Left ventricle myocardium inferior (tissue), 1 donor: ENCODE measurements at places on chromosomes 2 and 18. TPM values are rescaled to one million over a fixed set of nuclear protein-coding genes. Genes with fewer than 3 reads are reported as not detected.
A peak's percentile ranks its signal among the peaks of the same experiment; 100 is the strongest.

- no peak for DNase-seq
Measured at GRCh38 chr2:128593518-128593878, 274.8 kb upstream of the HS6ST1 start.

DNA sequence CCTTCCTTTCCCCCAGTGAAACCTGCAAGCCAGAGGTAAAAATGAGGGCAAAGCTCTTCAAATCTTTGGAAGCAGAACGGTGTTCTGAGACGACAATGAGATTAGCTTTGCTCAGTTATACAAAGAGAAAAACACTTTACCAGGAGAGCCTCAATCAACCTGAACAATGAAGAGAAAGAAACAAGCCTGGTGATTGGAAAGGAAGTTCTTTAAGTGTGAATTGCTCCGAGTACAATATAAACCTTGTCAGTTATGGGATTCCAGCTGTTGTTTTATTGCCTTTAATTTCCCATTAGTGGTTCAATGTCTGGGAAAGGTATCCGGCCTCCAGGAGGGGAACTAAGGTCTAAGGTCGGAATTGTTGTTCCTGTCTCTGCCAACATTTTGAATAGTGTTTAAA, 901.6 kb downstream of the EPHA4 start:
- DNase-seq: no peak

- no peak for DNase-seq
Measured at GRCh38 chr2:70965506-70965905, 12.9 kb upstream of the ANKRD53 start.

DNA sequence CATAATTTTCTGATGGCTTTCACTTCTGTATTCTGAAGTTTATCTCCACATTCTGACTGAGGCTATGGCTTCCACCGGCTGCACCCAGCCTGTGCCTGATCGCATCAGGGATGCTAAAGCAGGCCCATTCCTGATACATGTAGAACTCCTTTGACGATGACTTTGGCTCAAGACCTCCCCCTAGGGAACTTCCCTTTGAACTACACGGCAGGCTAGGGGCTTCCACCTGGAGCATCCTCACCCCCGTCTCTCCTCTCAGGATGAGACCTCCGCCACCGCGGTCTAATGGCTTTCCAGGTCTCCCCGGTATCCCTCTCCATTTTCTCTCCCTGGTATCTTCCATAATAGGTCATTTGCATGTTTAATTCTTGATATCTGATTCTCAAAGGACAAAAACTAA, 214.9 kb upstream of the CHST9 start:
- DNase-seq: no peak

Gene NTSR2
- total RNA-seq: not detected

Gene WDFY1
- 12.6 TPM for total RNA-seq

DNA sequence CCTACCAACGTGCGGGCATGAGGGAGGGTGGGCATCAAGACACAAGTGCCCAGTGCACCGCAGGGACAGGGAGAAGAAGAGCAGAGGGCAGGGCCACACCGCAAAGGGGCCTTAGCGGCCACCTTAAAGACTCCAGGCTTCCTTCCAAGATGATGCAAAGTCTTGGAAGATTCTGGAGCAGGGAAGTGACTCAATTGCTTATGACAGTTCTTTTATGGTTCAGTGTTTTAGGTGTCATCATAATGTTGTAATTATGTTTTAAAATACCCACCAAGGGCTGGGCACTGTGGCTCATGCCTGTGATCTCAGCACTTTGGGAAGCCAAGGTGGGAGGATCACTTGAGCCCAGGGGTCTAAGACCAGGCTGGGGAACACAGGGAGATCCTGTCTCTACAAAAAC, 44.5 kb upstream of the SEMA4C start:
- no peak for DNase-seq

Gene CYB5A
- 105 TPM for total RNA-seq

DNA sequence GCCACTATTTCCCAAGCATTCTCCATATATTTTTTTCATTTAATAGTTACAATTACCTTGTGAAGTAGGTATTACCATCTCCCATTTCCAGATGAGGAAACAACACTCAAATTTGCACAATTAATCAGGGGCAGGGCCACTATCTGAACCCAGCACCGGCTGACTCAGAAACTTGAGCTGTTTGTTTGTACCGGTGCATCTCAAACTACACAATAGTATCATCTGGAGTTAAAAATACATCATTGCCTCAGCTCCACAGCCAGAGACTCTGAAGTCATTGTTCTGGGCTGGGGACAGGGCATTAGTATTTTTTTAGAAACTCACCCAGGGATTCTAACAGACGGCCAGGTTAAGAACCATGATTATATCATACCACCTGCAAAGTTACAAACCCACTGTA, 55.9 kb downstream of the CDCA7 start:
- DNase-seq: no peak

DNA sequence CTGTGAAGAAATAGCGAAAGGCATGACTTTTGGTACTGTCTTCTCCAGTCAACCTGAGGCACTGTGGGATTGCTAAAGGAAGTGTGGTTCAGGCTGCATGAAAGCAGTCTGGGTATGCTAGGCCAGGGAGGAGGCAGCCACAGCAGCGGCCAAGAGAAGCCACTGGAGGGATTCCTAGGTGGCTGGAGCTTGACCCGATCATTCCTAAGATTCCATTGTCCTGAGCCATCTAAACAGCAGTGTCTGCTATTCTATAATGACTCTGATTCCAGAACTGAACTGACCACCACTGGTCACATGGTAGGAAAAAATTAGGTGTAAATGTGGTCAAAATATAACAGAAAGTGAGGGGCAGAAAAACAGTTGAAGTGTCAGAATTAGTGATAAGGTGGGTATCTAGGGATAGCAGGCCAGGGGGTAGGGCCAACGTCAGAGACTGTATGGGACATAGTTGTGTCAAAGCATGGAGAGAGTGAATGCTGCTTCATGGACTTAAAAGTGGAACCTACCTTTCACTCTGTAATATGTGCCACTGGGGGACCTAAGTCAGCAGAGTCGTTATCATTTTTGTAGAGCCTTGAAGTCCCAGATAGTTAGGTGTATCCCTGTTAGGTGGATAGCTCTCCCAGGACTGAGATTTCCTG, 204.6 kb downstream of the CTNNA2 start:
- no peak for DNase-seq

- DNase-seq: no peak
Measured at GRCh38 chr2:121084130-121084680, 200.8 kb downstream of the TFCP2L1 start.

Gene EDAR
- 0.33 TPM for total RNA-seq

Gene TUBB8B
- not detected for total RNA-seq

- no peak for DNase-seq
Measured at GRCh38 chr2:106997204-106997603, 111.2 kb upstream of the ST6GAL2 start.

GRCh38 chr2:1818811-1819210, 74.5 kb upstream of the PXDN start:
- no peak for DNase-seq

GRCh38 chr2:79620679-79621078, 107.8 kb downstream of the CTNNA2 start:
- no peak for DNase-seq

DNA sequence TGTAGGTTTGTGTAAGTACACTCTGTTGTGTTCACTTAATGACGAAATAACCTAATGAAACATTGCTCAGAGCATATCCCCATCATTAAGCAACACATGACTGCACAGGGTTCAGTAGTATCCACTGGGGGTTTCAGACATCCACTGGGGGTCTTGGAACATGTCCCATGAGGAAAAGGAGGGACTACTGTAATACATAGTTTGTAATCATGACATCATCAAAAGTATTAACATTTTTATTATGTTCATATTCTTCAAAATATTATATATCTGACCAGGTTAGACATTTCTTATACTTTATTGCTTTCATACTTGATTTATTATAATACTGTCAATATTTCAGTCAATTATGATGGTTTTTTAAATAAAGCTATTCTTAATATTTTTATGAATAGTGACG, 54.4 kb upstream of the EMILIN2 start:
- no peak for DNase-seq

Gene ALKAL2
- total RNA-seq: 1.1 TPM

Gene OTOS
- not detected for total RNA-seq

- no peak for DNase-seq
Measured at GRCh38 chr2:38259311-38259710, 117.8 kb downstream of the ATL2 start.

- DNase-seq: no peak
Measured at GRCh38 chr2:21452263-21452662, 328.5 kb downstream of the TDRD15 start.

DNA sequence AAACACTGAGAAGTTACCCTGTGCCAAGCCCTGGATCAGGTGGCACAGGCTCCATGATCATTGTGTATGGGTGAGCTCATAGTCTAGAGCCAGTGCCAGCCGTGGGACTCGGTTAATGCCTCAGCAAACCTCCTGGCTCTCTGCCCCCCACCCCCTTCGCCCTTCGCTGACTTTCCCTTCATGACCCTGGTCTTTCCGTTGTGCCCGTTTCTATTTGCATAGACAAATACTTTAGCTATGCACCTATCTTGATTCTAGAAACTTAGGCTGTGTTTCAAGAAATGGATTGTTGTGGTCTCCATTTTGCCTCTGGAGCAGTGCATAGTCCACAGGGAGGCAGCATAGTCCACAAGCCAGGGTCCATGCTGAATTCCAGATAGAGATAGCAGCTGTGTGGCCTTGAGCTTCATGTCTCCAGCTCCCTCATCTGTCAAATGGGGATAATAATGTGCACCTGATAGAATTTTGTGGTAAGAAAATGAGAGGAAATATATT, 44.8 kb upstream of the KDM3A start:
- no peak for DNase-seq

DNA sequence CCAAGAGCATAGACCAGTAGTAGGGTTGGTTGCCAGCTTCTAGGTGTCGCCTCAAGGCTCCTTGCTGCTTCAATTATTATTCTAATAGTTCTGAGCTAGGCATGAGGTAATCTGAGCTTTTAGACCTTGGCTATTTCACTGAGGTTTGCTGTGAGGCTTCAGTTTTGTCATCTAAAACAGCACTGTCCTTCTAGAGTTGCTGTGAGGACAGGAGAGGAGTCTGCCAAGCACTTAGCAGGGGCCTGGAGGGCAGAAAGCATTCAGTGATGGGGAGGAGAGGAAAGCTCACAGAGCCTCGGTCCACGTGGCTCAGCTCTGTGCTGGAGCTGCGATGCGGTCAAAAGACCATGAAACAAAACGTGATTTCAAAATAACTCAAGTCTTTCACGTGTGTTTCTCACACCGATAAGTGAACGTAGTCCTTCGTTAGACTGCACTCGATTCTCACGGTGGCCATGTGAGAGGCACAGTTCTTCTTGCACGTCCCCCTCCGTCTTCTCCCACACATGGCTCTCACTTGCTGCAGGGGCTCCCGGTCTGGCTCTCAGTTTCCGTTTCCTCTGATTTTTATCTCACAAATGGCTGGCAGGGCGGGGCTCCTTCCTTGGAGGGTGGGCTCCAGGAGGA, 113.7 kb downstream of the B3GNT2 start:
- DNase-seq: no peak

Gene CENPA
- total RNA-seq: 2.5 TPM

Gene EPHA4
- 40.6 TPM for total RNA-seq

GRCh38 chr2:99504844-99505584, 15.2 kb upstream of the REV1 start:
- no peak for DNase-seq

DNA sequence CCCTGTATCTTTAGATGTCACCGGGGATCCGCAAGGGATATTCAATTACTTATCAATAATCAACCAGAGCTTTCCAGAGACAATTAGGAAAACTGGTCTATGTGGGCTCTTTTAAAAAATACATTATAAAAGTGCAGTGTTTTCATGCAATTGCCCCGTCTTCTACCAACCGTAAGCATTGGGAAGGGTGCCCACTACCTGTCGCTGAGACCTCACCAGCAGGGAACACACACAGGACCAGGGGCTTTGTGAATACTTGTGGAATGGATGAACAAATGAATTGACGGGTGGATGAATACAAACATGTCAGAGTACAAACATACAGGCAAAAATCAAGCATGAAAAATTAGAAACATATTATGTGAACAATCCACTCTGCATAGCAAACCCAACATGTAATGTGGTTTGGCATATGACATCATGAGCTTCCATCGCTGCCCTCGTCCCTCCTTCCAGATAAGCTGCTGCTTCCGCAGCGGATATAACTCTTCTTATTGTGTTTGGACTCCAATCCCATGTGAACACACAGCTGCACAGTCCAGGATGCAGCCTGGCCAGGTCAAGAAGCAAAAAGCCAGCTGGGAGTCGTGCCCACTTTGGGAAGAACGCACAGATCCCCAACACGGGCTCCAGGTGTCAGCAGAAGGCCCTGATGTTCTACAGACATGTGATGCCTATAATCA, 5.3 kb downstream of the FHL2 start:
- DNase-seq: peak; percentile 53

GRCh38 chr2:218927422-218927821, 32.0 kb upstream of the CDK5R2 start:
- no peak for DNase-seq

GRCh38 chr2:136126021-136126420, 8.1 kb upstream of the CXCR4 start:
- no peak for DNase-seq

Gene IL18RAP
- total RNA-seq: 0.30 TPM

- no peak for DNase-seq
Measured at GRCh38 chr18:58992301-58993231, 127.9 kb downstream of the ZNF532 start.

DNA sequence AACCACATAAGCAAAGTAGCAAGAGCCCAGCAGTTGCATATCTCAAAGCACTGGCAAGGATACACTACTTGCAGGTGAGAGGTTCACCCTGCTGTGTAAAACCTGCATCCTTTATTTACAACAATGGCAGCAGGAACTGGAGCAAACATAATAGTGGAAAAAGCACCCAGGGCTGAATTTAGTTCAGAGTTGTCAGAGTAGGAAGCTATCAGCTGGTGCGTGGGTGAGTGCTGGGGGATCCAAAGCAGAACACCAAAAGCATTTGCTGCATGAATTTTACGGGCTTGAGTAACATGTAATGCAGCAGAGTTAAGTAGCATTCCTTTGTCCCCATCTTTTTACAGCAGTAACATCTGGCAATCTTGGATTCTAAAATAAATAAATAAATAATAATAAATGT, 73.5 kb upstream of the SRD5A2 start:
- DNase-seq: no peak

DNA sequence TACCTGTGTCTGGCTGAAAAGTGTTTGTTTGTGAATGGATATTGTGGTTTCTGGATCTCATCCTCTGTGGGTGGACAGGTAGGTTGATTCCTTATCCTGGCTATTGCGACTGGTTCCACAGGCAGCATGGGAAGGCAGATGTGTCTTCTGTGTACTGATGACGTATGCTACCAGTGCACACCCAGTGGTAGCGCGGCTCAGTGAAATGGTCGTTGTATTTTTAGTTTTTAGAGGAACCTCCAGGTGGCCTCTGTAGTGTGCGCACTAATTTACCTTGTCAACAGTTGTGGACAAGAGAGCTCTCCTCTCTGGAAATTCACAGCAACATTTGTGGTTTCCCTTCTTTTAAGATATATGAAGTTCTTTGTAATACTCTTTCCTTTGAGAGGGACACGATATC, 52.5 kb downstream of the CCDC74A start:
- DNase-seq: no peak
